ENCODE measurements at places on chromosomes 2 and 18.

- no peak for DNase-seq
Observed at GRCh38 chr2:59232394-59233165, 991.5 kb upstream of the FANCL start.

- no peak for DNase-seq
Observed at GRCh38 chr2:197191177-197191939, 119.2 kb downstream of the ANKRD44 start.

DNA sequence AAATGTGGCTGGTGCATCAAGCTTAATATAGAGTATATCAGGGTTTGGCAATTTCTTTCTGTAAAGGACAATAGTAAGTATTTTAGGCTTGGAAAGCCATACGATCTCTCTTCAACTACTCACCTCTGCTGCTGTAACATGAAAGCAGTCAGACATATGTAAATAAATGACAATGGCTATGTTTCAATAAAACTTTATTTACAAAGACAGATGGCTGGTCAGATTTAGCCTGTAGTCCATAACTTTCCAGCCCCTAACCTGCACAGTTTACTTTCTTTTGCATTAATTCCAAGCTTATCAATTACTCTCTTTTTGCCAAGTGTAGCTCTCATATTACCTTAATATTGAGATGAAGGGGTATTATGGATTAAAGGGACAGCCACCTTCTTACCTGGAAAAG lies 83.1 kb downstream of the LRATD1 start:
- DNase-seq: no peak

DNA sequence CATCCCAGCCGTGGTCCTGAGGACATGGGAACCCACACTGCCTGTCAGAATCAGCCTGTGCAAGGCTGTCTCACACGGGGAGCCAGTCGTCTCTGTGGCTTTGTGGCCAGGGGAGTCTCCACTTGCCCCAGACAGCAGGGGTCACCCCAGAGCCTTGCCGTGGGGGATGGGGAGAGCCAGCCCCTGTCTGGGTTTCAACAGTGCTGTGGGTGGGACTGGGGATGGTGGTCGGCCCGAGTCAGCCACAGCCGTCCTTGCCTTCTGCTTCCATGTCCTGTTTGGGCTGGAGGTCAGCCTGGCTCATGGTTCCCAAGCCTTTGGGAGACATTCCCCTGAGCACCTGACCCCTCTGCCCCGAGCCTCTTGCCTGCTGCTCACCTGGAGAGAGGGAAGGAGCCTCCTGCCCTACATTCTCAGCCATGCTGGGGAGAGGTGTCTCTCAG lies 19.6 kb downstream of the GPR35 start:
- DNase-seq: no peak

- no peak for DNase-seq
Observed at GRCh38 chr2:135279209-135279608, 227.1 kb downstream of the RAB3GAP1 start.

- no peak for DNase-seq
Observed at GRCh38 chr2:238243496-238244076, 3.7 kb upstream of the HES6 start.

- no peak for DNase-seq
Observed at GRCh38 chr18:8252371-8252770, 356.9 kb upstream of the RAB12 start.

- DNase-seq: no peak
Observed at GRCh38 chr2:150676747-150677383, 189.4 kb upstream of the RND3 start.

DNA sequence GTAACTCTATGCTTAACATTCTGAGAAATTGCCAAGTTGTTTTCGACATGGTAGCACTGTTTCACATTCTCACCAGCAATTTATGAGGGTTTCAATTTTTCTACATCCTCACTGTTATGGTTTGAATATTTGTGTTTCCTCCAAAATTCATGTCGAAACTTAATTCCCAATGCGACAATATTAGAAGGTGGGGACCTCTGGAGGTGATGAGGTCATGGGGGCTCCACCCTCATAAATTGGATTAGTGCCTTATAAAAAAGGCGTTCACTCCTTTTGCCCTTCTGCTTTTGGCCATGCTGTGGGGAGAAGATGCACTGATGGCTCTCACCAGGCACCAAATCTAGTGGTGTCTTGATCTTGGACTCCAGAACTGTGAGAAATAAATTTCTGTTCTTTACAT lies 110.3 kb downstream of the HRH4 start:
- DNase-seq: no peak

DNA sequence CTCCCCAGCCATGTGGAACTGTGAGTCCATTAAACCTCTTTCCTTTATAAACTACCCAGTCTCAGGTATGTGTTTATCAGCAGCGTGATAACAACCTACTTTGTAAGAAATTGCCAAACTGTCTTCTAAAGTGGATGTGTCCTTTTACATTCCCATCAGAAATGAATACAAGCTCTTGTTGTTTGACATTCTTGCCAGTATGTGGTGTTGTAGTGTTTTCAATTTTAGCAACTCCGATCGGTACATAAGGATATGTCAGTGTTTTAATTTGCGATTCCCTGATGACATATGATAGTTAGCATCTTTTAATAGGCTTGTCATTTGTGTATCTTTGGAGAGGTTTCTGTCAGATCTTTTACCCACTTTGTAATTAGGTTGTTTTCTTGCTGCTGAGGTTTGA lies 1156.3 kb upstream of the CRIM1 start:
- DNase-seq: no peak

- DNase-seq: no peak
Observed at GRCh38 chr18:77448046-77448445, 198.4 kb downstream of the GALR1 start.

DNA sequence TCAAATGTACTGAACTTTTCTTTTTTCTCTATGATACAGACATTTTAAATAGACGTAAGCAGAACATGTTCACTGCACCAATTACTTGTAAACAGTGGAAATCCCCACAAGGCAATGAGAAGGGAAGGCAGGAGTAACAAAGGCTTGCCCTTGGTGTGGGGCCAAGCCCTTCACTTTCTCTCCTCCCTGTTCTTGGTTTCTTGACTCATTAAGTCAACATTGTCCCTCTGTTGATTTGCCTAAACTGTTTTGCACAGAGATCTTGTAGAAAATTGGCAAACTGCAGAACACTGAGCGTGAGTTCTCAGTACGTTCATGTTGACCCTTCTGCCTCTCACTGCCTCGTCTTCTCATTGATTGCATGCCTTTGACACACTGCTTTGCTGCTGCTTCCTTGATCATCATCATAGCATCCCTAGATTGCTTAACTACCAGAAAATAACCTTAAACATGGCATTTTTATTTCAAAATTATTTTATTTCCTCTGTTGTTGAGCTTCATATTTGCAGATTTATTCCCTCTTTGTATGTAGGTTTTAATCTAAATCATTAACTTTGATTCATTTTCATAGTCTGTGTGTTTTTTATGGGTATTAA lies 257.7 kb downstream of the PTGR3 start:
- DNase-seq: peak; percentile 11

Data from activated CD4-positive, alpha-beta T cell treated with anti-CD3 and anti-CD28 coated beads, Interleukin-2, amount 50 U/mL, for 1 hour (primary cell).